GM13977 (cell line): ENCODE measurements at places on chromosomes 11 and 22.

- DNase-seq, result no peak
Observed at GRCh38 chr11:405323-405953, 9.4 kb downstream of the SIGIRR start.

- no peak for DNase-seq
Observed at GRCh38 chr22:38731703-38732161, 24.1 kb downstream of the SUN2 start.

GRCh38 chr11:17400048-17400775, 11.8 kb upstream of the KCNJ11 start:
- no peak for DNase-seq

- no peak for DNase-seq
Observed at GRCh38 chr11:122248131-122248530, 132.1 kb upstream of the BLID start.

- DNase-seq, result peak; percentile 23
Observed at GRCh38 chr11:129374081-129374992, 1.3 kb upstream of the BARX2 start.

DNA sequence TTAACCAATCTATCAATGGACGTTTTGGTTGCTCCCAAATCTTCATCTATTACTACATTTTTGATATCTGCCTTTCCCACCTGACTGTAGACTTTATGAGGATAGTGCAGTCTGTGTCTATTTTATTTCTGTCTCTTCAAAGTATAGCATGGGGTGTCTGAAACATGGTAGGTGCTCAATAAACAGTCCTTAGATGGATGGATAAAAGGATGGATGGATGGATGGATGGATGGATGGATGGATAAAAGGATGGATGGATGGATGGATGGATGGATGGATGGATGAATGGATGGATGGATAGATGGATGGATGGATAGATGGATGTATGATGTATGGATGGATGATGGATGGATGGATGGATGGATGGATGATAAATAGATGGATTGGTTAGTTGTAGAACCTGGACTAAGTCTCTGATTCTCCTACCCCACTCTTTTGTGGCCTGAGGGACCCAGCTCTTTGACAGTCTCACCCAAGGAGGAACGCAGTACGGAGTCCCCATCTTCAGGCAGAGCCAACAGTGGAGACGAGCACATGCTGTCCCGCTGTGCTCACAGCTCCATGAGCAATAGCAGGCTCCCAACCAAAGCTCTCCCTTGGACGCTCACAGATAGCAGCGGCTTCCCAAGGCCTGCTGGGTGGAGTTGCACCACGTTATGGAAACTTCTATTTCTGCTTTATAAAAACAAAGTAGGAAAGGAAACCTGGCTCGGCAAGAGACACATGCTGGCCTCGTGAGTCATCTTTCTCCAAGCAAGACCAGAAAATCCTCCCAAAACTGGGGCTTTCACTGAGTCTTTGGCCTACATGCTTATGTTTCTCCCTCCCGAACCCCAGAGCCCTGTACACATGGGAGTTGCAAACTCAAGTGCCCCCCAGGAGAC, 448.0 kb downstream of the MIAT start:
- DNase-seq, result no peak

DNA sequence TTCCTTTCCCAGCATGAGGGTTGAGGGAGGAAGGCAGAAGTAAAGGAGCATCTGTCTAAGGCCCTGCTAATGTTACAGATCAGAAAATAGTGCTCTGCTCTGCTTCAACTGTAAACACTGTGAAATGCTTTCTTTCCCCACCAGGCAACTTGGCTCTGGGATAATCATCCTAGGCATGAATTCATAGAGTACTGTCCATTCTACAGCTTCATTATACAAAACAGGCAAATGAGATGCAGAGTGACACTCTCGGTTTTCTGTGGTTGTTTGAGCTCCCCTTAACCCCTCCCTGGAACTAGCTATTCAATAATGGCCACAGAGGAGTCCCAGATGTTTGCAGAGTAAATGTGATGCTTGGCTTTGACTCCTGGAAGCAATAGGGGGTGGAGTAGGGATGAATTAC, 184.3 kb upstream of the CTSC start:
- DNase-seq, result no peak

DNA sequence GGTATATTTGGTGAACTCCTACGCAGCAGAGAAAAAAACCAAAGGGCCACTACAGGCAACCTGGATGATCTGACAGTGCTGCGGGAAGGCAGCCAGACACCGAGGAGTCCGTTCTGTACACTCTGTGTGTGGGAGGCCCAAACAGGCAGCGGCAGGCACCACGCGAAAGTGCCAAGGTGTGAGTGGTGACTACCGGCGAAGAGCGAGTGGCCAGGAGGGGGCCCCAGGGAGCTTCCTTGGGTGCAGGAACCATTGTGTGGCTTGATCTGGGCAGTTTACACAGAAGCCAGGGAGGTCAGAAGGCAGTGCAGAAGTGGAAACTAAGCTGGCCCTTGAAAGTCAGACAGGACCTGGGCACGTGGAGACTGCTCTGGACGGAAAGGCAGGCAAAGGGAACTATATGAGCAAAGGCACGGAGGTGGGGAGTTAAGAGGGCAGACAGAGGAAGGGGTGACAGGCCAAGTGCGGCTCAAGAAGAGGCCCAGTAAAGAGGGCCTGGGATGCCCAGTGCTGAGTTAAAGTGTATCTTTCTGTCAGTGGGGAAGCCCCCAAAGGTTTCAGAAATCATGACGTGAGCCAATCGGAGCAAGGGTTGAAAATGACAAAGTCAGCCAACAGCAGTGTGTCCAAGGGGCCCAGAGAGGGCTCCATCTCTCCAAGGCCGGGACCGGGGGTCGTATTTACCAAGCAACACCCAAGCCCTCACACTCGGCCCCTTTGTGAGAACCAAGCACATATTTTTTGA, 10.6 kb downstream of the TMEM184B start:
- DNase-seq, result peak; percentile 69

GRCh38 chr11:125167954-125168835, 3.6 kb downstream of the PKNOX2 start:
- no peak for DNase-seq

DNA sequence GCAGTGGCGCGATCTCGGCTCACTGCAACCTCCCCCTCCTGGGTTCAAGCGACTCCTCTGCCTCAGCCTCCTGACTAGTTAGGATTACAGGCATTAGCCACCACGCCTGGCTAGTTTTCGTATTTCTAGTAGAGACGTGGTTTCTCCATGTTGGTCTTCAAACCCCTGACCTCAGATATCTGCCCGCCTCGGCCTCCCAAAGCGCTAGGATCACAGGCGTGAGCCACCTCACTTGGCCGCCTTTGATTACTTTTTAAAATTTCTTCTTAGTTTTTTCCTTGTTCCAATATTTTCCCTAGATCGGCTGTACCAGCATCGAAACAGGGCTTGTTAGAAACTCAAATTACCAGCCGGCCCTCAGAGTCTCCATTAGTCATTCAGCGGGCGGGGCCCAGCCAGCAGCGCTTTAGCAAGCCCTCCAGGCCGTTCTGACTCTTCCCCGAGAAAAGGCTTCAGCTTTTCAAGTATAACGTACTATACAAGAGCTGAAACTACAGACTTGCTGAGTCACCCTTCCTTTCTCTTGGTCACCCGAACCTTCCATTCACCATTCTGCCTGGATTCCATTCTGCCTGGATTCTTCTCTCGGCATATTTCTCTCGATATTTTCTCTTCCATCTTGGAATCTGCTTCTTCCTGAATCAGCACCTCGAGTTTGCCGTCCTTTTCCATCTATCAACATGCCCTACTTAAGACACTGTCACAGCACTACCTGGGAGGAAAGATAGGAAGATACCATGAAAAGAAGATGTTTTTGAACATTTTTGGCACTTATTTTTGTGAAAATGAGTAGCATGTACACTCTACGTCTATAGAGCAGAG, 6.7 kb upstream of the CAPRIN1 start:
- no peak for DNase-seq

DNA sequence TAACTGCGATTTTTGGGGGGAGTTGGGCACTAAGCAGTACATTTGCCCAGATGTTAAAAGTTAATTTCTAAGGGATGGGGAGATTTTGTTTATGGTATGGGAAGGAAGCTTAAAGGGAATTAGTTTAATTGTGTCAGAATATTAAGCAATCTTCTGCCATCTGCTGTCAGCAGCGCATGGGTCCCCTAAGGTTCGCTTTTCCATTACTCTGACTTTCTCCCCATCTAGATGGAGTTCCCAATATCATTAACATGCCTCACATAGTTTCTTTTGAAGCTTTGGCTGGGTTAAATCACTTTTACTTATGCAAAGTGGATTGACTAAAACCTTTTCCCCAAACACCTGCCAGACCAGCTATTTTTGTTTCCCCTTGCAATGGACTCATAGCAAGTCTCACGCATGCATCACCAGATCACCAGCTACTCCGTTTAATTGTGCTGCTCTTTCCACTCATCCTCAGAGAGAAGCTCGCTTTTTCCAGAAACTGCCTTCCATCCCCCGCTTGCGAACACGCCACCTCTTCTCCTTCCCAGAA, 172.7 kb downstream of the FAT3 start:
- no peak for DNase-seq

GRCh38 chr11:112748713-112749543, 212.3 kb upstream of the NCAM1 start:
- DNase-seq, result no peak

- DNase-seq, result peak; percentile 88
Observed at GRCh38 chr11:69888483-69889181, 69.4 kb upstream of the FGF3 start.

DNA sequence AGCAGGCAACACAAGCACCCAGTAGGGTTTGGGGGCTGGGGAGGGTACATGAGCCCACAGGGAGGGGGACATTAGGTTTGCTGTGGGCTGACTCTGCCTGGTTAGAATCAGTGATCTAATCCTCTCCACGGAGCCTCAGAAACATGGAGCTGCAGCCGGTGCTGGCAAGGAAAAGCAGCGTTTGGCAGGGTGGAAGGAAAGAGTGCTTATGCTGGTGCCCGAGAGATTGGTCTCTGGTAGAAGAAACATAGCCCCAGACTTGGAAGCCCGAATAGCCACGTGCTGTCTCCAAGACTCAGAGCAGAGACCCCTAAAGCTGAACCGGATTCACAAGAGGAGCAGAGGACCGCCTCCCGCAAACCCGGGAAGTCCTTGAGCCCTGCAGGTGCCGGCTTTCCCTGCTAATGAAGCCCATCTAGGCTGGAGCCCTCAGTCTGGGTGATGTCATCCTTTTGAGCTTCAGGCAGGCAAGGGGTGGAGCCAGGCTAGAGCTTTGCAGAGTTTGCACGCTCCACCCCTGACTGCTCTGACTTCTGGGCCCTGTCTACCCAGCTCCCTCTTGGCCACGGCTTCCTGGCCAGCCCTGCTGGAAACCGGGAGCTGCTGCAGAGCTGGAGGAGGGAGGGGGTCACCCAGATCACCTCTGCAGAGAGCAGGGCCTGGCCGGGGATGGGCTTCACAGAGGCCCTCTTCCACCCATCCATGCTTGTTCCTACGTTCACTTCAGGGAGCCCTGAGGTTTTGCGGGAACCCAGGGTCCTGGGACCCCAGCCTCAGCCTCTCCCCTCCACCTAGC, 35.0 kb upstream of the JAM3 start:
- DNase-seq, result peak; percentile 69

DNA sequence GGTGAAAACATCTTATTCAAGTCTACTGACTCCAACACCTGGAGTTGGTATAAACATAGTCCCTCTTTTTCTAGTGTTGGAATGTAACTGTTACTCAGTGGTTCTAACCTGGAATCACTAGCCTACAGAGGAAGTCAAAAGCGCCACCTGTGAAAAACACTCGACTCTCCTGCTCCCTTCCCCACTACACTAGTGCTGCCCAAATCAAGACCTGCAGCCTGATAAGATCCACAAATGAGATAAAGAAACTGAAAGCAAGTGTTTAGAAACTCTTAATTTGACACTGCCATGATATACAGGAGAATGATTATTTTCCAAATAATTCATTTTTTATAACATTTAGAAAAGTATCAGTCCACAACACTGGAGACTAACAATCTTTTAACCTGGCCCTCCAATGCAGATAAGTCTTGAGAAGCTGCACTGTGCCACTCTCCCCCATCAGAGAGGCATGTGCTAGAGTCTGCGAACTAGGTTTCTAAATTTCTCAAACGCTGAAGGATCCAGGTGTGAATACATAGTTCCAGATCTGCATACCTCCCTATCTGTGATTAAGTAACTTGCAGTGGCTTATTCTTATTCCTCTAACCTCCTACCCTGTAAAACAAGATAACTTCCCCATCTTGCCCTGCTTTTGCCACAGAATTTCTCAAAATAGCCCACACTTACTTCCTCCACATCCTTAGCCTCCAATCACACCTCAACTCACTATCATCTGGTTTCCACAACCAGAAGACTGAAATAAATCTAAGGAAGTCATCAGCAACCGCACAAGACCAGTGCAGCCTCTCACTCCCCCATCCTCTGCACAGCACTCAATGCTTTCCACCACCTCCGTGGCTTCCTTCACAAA, 88.1 kb downstream of the RRAS2 start:
- peak; percentile 60 for DNase-seq

DNA sequence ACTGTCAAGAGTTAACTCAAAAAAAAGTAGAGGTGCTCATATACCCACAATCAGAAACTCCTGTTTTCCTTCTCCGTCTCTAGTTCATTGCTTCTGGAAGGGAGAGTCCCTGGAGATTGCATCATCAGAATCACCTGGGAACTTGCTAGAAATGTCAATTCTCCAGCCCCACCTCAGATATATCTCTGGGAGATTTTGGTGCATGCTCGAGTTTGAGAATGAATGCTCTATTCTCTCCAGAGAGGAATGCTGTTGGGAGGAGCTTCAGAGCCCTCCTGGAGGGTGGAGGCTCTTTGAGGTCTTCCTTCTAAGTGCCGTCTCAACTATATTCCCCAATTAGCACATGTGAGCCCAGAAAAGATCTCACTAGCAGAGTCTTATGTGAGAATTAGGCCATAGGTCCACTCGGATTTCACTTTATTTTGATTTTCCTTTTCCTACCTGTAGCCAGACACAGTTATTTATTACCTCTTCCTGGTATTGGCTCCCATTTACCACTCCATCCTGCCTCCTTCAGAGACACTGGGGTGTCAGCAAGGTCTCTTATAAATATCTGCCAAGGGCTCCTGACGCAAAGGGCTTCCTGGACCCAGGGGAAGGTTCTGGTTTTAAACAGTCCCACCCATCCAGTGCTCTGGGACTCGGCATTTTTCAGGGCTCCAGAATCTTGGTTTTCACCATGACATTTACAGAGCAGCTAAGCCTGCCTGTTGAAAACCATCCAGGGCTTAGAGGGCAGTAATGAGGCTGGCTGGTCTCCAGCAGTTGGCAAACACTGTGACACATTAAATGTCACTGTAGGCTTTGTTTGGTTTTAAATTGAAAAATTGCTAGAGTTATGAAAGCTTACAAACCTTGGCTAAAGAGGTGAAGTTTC, 136.2 kb downstream of the CD44 start:
- DNase-seq, result no peak

- no peak for DNase-seq
Observed at GRCh38 chr11:130645164-130645842, 196.9 kb downstream of the ADAMTS15 start.
